ENCODE measurements at places on chromosomes 2 and 18. TPM values are rescaled to one million over a fixed set of nuclear protein-coding genes. Genes with fewer than 3 reads are reported as not detected.

- peak; percentile 16 for DNase-seq
Observed at GRCh38 chr2:170434900-170435621, 257.1 kb downstream of the MYO3B start.

Gene IL1RL1
- total RNA-seq, result 0.06 TPM

Gene DCDC2C
- total RNA-seq, result not detected

Gene TMEM178A
- not detected for total RNA-seq

- no peak for DNase-seq
Observed at GRCh38 chr2:110931648-110932047, 189.1 kb upstream of the BCL2L11 start.

Gene CLEC4F
- total RNA-seq, result 0.13 TPM

DNA sequence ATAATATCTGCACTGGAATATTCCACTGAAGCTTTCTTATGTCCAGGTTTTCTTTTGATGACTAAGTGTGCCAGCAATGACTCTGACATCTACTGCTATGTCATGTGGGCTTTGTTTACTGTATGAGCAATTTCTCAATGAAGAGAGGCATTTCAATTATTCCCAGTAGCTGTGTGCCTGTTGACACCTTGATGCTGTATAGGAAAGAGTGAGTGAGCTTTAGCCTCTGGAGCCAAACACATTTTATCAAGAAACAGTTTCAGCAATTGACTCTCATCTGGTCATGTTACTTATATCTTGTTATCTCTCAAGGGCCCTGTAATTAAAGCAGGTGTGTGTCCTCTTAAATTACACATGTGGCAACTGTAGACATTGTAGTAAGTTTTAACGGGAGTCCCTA, 493.2 kb upstream of the FANCL start:
- peak; percentile 35 for DNase-seq

DNA sequence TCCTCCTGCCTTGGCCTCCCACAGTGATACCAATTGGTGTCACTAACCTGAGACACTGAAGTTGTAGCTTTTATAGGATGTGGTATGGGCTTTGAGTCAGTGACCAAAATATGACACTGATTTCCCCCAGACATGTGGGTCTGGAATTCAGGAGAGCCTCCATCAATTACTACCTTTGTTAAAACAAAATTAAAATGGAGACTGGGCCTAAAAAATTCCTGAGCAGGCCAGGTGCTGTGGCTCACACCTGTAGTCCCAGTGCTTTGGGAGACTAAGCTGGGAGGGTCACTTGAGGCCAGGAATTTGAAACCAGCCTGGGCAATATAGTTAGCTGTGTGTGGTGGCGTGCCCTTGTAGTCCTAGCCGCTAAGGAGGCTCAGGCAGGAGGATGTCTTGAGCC, 36.9 kb upstream of the LIPG start:
- no peak for DNase-seq

Gene NXPH2
- not detected for total RNA-seq

DNA sequence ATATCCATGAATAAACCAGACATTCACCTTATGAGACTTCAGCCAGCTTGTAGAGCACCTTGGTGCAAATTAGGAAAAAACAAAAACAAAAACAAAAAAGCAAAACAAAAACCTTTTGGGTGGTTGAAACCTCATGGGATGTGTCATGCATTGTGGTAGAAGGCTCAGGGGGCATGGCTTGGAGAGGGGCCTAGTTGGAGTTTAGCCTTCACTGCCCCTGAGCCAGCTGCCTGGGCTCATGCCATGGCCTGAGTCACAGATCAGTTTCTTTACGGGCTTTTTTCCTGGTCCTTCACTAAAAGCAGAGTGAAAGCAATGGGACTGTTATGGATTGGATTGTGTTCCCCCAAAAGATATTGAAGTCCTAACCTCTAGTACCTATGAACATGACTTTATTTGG, 22.0 kb upstream of the DAPL1 start:
- no peak for DNase-seq

Gene SNED1
- total RNA-seq, result 0.15 TPM

- no peak for DNase-seq
Observed at GRCh38 chr2:9001229-9001628, 2.3 kb downstream of the MBOAT2 start.

Gene MYO7B
- not detected for total RNA-seq

- no peak for DNase-seq
Observed at GRCh38 chr2:226123300-226123699, 676.3 kb downstream of the IRS1 start.

DNA sequence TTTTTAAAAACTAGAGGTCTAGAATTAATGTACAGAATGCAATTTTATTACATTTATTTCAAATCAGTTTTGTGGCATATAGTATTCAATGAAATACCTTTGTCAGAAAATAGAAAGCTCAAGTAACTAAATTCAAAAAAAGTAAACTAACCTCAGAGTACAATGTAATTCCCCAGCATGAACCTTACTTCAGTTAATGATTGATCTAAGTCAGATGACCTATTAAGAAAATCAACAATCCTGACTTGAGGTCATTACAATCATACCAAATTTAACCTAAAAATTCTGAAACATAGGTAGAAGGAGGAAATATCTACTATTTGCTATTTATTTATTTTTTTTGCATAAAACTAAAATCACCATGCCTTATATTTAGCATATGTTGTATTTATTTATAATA, 142.9 kb downstream of the CCDC102B start:
- DNase-seq, result peak; percentile 7

- peak; percentile 50 for DNase-seq
Observed at GRCh38 chr2:212357606-212358005, 181.0 kb downstream of the ERBB4 start.

Gene REG3A
- total RNA-seq, result not detected

Gene FAM228A
- not detected for total RNA-seq

- peak; percentile 57 for DNase-seq
Observed at GRCh38 chr2:147416099-147416498, 428.7 kb upstream of the ACVR2A start.

GRCh38 chr2:66984864-66985263, 412.3 kb upstream of the ETAA1 start:
- no peak for DNase-seq

- DNase-seq, result no peak
Observed at GRCh38 chr2:196128749-196129148, 42.6 kb downstream of the STK17B start.

Gene MYO5B
- total RNA-seq, result 24.0 TPM

Gene SEMA4F
- total RNA-seq, result 7.1 TPM

GRCh38 chr18:55064760-55065159, 105.5 kb upstream of the CCDC68 start:
- no peak for DNase-seq

DNA sequence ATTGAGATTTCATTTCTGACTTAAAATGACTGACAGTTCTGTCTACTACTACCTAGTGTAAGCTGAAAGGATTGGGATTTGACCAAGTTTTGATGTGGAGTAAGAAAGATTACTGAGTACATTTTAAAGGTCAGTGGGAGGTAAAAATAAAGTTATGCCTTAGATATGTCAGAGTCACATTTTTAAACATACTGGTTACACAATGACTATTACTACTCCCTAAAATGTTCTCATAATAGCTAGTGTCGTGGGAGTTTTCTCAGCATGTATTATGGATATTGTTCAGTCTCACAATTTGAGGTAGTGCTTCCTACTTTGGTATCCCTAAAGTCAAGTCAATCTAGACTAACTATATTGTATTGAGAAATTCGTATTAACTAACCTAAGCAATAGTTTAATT, 1092.5 kb downstream of the LRP1B start:
- DNase-seq, result no peak

Gene DPP10
- 0.84 TPM for total RNA-seq

Gene ZDBF2
- total RNA-seq, result 2.0 TPM
